ENCODE measurements at places on chromosomes 4 and X.

DNA sequence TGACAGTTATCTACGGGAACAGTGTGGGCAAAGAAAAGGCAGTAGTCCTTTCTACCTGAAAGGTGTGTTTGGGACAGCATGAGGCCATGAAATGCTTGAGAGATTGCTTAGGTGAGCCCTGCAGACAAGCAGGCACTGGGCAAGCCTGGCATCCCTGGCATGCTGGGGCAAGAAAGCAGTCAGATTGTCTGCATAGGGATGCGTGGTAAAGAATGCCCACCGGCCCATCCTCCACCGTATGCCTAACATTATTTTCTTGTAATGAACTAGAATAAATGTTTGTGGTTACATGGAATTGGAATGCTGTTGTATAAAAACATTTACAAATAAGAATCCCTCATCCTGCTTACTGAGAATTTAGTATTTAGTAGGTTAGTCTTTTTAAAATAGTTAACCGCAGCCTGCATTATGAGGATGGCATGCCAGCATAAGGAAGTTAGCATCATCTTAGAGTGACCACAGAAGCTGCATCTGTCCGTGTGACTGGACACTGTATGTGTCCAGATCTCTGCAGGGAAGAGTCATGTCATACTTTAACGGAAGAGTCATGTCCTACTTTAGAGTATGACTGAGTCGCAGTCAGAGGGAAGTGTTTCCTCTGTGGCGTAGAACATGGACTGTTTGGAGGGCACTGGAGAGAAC is 18.9 kb downstream of the ZBTB49 start:
- DNase-seq: peak; percentile 74

DNA sequence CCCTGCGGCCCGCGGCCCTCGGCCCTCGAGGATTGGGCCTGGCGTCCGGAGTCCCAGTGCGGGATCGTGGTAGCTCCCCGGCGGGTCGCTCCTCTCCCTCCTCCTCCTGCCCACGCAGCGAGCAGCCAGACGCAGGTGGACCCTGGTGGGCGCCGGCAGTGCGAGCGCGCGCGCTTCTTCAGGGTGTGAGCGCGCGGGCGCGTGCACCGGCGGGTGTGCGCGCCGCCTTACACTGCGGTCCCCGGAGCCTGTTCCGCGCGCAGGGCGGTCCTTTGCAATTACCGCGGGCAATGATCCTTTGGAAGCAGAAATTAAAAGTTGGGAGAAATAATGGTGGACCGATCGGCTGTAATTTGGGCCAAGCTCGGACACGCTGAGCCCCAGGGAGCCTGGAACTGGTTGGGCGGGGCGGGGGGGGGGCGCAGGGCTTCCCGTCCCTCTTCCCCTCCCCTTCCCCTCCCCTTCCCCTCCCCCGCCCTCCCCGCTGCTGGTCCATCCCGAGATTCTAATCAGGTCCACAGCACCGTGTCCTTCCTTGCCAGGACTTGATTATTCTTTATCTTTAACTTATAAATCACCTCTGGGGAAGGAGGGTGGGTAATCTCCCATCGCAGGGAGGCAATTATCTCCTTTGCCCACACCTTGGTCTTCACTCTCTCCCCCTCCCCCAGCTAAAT is 1.6 kb upstream of the NKX1-1 start:
- no peak for DNase-seq

DNA sequence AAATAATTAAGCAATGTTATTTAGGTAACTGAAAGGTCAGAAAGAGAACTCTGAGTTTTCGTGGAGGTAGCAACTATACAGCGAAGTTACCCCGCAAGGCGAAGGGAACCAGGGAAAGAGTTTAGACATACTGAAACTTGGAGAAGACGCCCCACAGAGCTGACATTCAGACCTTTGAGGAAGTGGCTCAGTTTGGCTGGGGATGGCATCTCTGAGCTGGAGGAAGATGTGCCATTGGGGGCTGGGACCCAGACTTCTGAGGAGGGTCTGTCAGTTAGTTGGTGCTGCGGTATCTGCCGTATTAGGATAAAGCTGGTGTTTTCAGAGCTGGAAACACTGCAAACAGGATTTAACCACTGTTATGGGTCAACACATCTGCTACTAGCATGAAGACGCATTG is 156.6 kb downstream of the ANKRD50 start:
- no peak for DNase-seq

- DNase-seq: no peak
These were observed 85.5 kb upstream of the ADRA2C start for GRCh38 chr4:3680656-3681055.

GRCh38 chrX:41240509-41240908 is 93.5 kb upstream of the DDX3X start:
- DNase-seq: no peak

GRCh38 chr4:52643785-52644244 is 15.3 kb downstream of the USP46 start:
- DNase-seq: no peak

GRCh38 chr4:45701621-45702020 is 422.2 kb downstream of the GABRG1 start:
- no peak for DNase-seq

Data from hepatic stellate cell (primary cell).